Effector memory CD8-positive, alpha-beta T cell (primary cell): ENCODE measurements at places on chromosomes 5 and 9.

DNA sequence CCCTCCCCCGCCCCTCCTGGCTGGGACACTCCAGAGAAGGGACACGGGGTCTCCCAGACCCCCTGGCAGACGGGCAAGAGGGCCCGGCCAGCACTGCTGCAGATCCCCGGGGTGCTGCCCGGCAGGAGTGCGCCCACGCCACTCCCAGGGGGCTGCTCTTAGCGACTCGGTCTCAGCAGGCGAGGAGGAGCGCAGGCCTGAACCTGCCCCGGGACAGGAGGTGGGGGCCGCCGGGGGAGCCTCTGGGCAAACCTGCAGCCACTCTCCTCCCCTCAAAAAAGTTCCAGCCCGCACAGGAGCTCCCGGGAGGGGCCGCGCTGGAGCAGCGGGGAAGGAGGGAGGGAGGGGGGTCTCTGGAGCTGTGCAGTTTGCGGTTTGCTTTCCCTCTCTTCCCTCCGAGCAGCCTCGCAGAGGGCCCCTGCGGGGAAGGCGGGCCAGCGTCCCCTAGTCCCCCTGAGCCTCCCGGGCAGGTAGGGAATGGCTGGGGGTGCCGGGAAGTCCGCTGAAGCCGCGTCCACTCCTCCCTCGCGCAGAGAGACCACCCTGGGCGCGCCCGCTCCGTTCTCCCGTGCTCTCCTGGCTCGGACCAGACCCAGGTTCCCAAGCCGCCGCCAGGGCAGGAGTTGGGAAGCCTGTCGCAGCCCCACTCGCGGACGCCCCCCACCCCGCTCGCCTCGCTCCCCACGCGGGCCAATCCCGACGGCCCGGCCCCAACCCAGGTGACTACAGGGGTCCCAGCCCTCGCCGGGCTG is 44.2 kb downstream of the NACC2 start:
- no peak for DNase-seq

GRCh38 chr5:93874080-93874479 is 132.7 kb upstream of the POU5F2 start:
- no peak for DNase-seq

DNA sequence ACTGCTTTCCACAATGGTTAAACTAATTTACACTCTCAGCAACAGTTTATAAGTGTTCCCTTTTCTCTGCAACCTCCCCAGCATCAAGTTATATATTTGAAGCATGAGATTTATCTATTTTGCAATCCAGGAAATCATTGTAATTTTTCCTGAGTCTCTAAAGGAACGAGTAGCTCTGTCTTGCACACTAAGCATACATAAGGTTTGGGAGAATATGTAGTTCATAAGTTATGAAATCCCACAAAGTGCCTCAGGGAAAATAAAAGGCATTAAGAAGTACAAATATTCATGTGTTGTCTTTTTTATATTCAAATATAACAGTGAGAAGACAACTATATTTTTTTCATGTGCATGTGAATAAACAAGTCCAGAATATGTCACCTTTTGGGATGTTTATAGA is 377.1 kb upstream of the RORB start:
- DNase-seq = no peak

DNA sequence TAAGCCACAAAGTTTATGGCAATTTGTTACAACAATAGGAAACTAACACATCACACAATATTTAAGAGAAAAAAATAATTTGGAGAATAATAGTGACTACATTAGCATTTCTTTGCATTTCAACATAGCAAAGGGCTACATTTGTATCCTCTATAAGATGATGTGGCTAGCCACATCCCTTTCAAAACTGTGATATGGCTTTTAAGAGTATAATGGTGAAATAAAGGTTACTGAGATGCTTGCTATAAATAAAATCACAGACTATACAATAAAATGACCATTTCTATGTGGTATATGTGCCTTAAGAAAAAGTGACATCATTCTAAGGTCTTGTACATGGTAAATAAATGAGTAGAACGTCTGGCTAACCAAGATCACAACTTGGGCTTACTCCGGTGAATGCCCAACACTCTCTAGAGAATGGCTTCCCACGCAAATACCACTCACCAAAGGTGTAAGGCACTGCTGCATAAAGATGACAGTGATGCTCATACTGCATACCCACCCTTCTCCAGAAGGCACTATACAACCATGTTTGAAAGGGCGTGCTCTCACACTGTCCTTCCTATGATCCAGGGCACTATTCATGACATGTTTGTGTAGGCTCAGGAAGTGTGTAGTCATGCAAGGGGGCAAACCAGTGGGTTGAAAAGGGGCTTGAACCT is 286.5 kb downstream of the MLLT3 start:
- DNase-seq = no peak

DNA sequence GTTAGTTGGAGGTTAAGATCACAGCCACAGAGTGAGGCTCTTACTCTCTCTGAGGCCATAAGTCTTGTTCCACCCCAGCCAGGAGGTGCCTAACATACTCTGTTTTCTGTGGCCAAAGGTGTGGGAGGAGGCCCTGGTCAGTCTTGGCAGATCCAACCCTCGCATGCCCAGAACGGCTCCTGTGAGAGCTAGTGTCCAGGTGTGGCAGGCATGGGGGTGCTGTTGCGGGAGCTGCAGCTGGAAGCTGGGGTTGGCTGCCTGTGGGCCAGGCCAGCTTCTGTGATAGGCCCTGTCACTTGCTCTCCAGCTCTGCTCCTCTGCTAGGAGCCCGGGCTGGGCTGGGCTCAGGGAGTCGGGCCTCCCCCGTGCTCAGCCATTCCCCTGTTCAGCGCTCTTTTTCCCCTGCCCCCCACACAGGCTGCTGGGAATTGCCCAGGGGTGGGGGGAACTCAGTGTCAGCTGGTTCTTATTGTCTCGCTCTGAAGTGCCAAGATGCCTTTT is 31.6 kb downstream of the IER5L start:
- DNase-seq = no peak

DNA sequence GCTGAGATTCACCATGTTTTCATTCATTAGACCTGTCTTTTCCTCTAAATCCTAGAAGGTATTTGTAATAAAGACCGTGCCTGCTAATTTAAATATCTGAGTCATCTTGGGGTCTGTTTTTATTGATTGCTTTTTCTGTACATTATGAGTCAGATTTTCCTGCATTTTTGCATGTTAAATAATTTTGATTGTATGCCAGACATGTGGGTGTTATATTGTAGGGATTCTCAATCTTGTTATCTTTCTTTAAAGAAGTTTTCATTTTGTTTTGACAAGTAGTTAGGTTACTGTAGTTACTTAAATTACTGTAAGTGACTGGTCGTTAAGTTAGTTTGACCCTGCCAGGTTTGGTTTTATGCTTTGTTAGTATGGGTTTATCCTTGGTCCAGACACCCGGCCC is 35.1 kb downstream of the EXOSC2 start:
- no peak for DNase-seq

DNA sequence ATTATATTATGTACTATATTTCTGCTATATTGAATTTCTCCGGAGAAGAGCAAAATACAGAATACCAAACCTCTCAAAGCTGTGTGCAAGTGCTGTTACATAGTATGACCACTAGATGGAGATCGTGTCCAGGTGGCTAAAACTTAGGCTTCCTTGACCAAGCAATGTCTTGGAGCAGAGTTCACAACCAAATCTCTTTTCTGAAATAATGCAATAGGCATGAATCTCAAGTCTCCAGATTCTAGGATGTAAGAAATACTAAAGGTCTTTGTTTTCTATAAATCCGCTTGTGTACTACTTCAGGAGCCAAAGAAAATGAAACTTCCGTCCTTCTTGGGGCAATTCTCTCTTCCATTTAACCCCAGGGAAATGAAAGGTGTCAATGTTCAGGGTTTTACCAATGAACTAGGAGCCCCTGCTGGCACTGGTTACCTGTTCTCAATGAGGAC is 181.5 kb upstream of the RAI14 start:
- DNase-seq = no peak

- DNase-seq = no peak
Measured at GRCh38 chr9:2260417-2261306, 245.5 kb downstream of the SMARCA2 start.

DNA sequence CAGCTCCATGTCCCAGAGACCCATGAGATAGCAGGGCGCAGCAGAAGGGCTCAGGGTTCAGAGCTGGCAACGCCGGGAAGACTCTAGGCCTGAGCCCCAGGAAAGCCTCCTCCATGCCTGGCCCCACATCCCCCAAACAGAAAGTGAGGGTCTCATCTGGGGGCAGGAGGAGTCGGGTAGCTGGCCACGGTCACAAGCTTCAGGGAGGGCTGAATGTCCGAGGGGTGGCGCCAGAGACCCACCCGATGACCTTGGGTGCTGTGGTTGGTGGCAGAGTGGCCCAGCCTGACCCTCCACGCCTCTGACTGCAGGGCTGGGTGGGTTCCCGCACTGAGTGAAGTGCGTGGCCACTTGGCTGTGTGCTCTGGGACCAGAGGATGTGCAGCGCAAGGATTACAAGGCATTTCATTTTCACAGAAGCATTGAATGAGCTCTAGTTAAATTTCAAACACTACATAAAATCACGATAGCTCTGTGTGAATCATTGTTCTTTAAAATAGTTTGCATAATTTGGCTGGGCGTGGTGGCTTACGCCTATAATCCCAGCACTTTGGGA is 3.0 kb downstream of the C8G start:
- DNase-seq = no peak

GRCh38 chr5:31221001-31221400 is 27.5 kb downstream of the CDH6 start:
- no peak for DNase-seq

- DNase-seq = no peak
Measured at GRCh38 chr5:172630986-172631385, 10.1 kb upstream of the NEURL1B start.

GRCh38 chr9:73038613-73039012 is 85.8 kb upstream of the ALDH1A1 start:
- no peak for DNase-seq

- no peak for DNase-seq
Measured at GRCh38 chr5:106205916-106206571, 1464.7 kb downstream of the EFNA5 start.

DNA sequence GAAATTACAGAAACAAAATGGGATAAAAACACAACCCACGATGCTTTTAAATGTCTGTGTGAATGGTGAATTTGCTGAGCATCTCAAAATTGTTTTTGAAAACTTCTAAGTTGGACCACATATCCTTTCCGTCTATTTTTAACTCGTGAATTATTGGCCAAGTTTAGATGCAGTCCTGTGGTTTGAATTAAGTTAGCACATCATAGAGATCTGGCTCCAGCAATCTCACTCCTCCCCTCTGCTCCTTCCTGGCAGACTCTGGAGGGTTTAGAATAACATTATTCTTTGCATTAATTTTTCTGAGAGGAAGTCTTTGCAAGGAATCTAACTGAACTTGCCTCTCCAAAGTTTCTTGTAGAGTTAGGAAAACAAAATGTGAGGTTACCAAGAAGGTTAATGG is 14.5 kb upstream of the ANKRD55 start:
- DNase-seq = no peak
